ENCODE measurements at places on chromosomes 1 and 21.

- no peak for DNase-seq
These were observed 2.9 kb upstream of the GPR25 start for GRCh38 chr1:200869753-200870391.

DNA sequence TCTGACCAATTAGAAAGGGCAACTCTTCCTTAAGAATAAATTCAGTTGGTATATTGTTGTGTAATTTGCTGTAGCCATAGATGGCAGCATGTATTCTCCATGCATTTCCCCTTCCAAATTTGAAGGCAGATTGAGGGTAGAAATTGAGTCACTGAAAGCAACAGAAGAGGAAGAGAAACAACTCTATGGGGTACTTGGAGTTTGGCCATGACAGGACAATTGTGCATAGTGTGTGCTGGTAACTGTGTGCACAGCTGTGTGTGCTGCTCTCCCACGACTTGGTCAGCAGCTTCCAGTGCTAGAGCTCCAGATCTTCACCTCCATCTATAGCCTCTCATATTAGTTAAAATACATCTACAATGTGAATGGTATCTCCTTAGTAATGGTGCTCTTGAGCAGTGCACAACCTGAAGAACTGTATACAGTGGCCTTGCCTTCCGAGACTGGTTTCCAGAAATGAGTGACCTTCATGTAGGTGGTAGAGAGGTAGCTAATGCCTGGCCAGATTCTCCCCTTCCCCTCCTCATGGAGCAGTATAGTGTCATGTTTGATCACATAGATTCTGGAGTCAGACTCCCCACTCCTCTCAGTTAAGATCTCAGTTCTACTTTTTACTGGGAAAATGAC lies 882 bp upstream of the FCAMR start:
- DNase-seq, result no peak

DNA sequence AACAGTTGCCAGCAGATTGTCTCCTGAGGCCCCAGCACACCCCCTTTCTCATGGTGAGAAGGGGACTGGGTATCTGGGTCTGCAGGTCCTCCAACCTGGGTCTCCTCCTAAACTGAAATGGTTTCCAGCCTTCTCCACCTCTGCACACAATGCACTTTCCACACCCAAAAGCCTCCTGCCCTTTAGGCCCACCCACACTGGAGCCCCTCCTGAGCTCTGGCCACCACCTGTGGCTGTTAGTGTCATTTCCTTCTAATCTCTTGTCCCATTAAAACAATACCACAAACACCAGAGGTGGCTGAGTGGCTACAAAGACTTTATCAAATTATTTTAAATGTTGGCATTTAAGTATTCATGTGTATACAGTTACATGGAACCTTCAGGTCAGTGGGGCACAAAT lies 11.5 kb downstream of the GPR3 start:
- DNase-seq, result no peak

- DNase-seq, result peak; percentile 48
These were observed 128.8 kb downstream of the RRAGC start for GRCh38 chr1:38730511-38731397.

GRCh38 chr21:43591571-43591970 lies 67.7 kb downstream of the HSF2BP start:
- peak; percentile 17 for DNase-seq

- no peak for DNase-seq
These were observed 652.5 kb downstream of the AMY1C start for GRCh38 chr1:104402178-104402577.

DNA sequence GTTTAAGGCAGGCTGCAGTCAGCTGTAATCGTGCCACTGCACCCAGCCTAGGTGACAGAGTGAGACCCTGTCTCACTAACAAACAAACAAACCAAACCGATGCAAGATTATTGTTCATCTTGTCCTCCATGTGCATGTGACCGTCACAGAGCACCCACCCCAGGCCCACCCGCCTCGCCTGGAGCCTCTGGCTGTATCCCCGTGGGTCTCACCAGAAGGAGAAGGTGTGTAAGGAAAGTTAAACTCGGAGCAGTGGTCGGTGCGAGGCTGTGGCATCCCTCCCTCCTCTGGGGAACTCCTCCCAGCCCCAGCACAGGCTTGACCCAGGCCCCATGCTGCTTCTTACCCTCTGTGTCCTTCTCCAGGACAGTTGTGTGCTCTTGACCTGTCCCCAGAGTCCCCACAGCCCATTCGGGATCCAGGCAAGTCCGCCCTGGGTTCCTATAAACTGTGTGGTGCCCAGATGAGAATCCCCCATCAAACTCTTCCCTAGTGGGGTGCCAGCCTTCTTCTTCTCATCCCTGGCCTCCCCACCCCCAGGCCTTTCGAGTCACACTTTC lies 318.4 kb downstream of the AJAP1 start:
- DNase-seq, result no peak

GRCh38 chr1:245684571-245684970 lies 529.8 kb downstream of the KIF26B start:
- no peak for DNase-seq

GRCh38 chr1:218969006-218969405 lies 204.7 kb upstream of the LYPLAL1 start:
- DNase-seq, result no peak

DNA sequence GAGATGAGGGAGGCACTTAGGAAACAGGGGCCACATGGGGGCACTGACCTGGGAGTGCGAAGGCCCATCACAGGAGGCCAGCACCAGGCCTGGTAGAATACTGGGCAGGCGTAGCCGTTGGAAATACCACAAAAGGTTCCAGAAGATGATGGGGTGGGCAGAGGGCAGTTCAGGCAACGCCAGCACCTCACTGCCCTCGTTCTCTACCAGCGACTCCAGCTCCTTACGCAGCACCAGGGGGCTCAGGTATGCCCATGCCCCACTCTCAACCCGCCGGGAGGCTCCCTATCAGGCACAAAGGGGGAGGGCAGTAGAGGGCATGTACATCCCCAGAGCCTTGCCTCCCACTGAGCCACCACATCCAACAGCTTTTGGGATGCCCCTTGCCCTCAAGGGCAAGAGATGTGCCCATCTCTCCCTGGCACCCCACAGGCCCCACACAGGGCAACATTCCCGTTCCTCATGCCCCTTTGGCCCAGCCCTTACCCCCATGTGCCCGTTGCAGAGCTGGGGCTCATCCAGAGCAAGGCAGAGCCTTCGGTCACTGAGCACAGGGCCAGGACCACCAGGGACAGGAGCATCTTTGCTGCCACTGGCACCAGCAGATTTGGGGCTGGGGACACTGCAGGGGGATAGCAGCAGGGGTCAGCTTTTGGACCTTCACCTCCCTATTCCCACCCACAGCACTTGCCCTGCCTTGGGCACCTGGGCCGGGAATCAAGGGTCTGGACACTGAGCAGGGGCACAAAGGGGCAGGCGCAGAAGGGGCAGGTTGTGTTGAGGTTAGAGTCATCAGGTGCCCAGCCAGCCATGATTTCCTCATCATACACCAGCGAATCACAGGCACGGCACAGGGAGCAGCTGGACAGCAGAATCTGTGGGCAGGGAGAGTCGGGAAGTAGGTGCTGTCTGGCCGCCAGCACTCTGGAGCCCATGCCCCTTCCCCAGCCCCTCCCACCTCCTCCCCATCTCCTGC lies 9.7 kb upstream of the GATAD2B start:
- no peak for DNase-seq

DNA sequence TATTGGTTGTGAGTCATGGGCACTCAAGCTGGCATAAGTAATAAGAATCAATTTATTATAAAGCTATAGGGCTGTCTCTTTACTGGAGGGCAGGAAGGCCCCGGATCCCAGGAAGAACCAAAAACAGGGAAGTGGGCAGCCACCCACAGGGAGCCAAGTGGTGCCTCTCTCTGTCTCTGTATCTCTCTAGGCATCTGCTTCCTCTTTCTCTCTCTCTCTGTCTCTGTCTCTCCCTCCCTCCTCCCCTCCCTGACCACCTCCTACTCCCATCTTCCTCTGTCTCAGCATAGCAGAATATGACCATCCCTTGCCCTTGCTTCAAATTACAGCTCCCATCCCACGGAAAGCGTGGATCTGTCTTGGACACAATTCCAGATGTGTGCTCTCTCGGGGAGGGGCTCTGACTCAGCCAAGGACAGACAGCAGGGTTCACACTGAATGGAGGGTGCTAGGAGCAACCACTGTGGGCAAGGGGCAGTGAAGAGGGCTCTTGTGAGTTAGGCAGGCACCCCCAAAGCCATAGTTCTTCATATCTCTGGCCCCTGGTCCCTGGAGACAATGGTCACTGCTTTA lies 80.4 kb upstream of the LPGAT1 start:
- no peak for DNase-seq

GRCh38 chr1:110713221-110713620 lies 38.5 kb upstream of the KCNA3 start:
- no peak for DNase-seq

GRCh38 chr1:109768820-109769219 lies 5.1 kb upstream of the EPS8L3 start:
- no peak for DNase-seq

GRCh38 chr21:32131164-32131563 lies 147.7 kb downstream of the MIS18A start:
- no peak for DNase-seq

Measured in SW480 (cell line).